ENCODE measurements at places on chromosomes 12 and 14.

DNA sequence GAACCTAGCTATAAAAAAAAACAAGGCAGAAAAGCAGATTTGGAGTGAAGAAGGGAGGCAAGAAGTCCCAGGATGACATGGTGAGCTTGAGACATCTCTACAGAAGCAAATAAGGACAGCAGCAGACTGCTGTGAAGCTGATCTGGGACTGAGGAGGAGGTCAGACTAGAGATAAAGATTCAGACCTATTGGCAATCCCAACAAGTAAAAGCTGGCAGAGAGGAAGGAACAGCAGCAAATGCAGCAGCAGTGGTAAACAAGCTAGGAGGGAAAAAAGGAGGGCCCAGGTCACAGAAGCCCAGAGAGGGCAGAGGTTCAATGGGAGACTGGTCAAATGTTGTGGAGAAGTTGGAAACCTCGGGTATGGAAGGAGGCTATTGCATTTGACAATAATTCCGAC lies 11.3 kb downstream of the SPTB start:
- DNase-seq, result no peak

DNA sequence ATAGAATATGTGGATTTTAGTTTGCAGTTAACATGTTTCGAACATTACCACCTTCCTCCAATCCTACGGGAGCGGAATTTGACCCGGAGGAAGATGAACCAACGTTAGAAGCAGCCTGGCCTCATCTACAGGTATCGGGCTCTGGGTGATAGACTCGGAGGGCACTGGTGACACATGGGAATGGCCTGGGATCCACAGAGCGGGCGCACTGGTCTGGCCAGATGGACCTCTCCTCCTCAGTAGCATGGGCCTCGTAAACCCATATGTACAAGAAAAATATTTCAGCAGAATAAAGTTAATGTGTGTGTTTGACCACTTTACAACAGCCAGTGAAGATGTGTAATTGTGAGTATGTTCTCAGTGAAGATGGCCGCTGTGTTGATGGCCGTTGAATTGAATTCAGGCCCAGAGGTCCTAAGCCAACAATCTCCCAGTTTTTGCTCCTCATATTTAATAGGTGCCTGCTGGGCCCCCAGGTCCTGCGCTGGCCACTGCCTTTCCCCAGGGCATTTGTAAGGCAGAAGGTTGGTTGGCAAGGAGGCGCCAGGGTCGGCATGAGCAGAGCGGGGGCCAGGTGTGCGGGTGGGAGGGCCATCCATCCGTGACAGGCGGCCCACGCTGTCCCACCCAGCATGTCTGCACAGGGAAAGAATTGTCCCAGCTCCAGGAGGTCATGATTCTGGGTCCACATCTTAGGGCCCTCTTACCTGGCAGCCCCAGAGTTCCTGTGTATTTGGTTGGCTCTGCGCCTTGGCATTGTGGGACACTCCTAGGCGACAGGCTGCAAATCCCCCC lies 82.0 kb upstream of the DYNC1H1 start:
- no peak for DNase-seq

DNA sequence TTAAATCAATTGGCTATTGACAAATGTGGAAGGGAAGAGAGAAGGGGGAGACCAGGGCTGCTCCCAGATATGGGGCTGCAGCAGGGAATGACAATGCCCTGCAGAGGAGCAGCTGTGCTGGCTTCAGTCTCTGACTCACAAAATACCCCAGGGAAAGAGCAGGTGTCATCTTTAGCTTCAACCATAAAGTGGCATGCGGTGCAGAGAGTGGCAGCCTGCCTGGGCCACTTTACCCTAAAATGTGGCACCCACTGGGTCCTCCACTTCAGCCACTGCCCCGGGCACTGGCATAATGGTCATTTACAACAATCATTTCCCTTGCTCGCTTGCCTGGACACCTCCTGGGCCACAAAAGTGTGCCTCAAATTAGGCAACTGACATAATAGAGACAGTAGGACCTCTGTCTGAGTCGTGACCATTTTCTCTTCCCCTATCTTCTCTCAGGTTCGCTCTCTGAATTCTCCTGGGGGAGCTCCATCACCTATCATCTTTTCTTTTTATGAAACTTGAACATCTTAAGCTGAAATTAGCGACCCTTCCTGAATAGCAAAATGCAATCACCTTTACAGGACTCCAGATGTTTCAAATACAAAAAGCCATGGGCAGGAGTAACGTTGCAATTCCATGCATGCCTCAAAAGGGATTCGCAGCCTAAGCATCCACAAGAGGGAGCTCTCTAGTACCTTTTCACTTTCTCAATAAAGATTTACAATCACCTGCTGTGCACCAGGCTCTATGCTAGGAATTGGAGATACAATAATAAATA lies 179.9 kb upstream of the ATF7IP start:
- peak; percentile 20 for DNase-seq

GRCh38 chr14:88590173-88590572 lies 27.3 kb downstream of the ZC3H14 start:
- DNase-seq, result no peak

GRCh38 chr12:108381787-108382436 lies 42.8 kb upstream of the CMKLR1 start:
- no peak for DNase-seq

DNA sequence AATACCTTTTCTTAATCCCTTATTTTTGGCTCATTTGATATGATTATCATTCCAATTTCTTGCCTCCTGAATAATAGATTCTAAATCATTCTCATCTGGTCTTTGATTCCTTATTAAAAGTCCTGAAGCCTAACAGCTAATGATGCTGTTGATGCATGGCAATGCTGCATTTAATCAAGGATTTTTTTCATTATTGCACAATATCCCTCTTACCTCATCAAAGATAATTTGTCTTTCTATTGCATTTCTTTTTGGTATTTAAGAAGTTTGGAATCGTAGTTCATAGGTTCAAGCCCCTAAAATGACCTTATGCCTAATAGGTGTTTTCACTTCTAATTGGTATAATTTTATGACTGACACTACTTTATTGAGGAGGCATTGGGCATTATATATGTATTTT lies 648.2 kb upstream of the STXBP6 start:
- DNase-seq, result no peak

DNA sequence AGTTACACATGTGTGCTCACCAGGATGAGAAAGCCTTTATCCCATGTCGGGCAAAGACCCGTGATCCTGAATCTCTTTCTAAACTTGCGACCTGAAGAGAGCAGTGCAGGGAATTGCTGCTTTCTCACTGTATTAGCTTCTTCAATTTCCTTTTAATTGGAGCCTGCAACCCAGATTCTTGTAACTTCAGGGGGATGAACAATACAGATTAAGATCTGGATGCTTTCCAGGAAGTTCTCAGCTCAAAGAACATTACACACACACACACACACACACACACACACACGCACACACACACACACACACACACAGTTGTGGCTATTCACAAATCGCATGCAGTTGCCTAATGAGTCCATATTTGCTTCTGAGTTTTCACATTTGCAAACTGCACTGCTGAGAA lies 268.3 kb downstream of the NPAS3 start:
- DNase-seq, result no peak

DNA sequence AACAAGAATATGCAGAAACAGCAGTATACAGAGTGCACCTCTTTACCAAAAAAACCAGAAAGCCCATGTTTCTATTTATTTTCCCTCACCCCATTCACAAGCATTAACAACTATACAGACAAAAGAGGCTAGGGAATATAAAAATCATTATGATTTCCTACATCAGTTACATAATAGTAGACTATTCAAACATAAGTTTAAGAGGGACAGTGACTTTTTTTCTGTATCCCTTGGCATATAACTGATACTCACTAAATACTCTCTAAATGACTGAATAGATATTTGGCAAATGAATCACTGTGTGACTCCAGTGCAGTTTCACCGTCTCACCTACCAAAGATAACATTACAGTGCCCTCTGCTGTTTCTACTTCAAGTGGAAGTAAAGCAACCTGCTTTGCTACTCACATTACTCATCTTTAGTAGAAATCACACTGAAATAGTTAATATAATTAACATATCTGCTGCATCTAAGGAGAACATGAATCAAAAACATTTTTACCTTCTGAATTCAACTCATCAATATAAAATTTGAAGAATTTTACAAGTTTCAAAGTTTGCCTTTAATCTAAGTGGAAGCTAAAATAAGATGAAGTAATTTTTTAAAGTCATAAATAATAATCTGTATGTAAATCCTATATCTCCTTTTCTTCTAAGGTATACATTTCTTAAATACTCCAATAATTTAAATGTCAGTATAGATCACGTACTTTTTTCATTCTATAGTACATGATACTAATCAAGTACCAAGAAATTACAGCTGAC lies 103.8 kb downstream of the OSBPL8 start:
- DNase-seq, result peak; percentile 86

DNA sequence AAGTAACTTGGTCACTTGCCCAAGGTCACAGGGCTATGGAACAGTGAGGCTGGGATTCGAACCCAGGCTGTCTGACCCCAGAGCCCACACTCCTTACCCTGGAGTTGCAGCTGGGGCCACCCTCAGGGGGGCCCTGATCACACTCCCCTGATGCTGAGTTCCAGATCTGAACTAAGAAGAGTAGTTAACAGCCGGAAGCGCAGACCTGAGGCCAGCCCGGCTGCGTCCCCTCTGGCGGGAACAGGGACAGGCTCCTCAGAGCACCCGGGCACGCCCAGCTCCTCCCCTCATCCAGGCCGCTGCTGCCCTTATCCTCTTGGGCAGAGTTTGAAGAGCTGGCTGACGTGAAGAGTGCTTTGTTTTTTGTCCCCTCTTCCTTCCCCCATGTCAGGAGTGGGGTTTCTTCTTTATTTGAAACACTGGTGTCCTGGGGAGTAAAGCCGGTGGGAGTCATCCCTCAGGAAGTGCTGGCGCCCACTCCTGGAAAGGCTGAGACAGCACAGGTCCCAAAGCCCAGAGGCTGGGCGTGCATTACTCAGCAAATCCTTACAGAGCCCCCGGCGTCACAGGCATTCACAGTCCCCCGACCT lies 8.7 kb downstream of the PHB2 start:
- no peak for DNase-seq

DNA sequence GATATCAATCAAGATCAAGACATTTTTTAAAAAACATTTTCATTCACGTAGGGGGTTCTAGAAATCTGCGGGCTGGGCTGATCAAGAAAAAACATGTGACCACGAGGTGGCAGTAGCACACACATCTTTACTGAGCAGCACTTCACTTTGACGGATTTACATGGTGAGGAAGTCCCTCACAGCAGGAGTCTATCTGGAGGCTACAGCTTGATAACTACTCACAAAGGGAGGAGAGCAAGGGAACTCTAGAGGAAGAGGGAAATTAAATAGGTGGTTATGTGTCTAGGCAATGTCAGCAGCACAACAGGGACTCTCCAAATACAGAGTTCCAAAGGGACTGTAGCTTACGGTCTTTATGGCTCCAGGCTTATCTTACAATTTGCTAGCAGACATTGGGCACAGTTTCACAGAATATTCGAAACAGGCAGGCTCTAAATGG lies 248.1 kb downstream of the DPY19L2 start:
- DNase-seq, result peak; percentile 50

GRCh38 chr14:78367355-78367754 lies 197.2 kb downstream of the NRXN3 start:
- no peak for DNase-seq

DNA sequence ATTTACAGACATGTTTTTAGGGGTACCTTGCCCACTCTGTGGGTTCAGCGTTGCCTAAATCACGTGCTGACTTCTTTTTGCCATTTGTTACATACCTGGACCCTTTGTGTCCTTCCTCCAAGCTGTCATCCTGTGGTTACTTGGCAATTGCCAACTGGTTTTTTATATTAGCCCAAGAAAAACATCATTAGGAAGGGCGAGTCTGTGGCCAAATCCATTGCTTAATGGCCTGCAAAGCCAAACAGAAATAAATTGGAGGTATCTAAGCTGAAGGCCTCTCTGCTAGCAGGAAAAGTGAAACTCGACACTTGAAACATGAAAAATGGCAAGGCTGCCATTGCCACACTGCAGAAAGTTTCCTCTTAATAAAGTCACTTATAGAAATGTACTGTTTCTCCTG lies 190.4 kb downstream of the NUAK1 start:
- peak; percentile 78 for DNase-seq

- peak; percentile 46 for DNase-seq
Measured at GRCh38 chr12:25502118-25502517, 51.0 kb downstream of the LMNTD1 start.

- DNase-seq, result no peak
Measured at GRCh38 chr12:62698701-62699101, 232.1 kb downstream of the MON2 start.

- no peak for DNase-seq
Measured at GRCh38 chr12:125222876-125223275, 157.6 kb downstream of the AACS start.

DNA sequence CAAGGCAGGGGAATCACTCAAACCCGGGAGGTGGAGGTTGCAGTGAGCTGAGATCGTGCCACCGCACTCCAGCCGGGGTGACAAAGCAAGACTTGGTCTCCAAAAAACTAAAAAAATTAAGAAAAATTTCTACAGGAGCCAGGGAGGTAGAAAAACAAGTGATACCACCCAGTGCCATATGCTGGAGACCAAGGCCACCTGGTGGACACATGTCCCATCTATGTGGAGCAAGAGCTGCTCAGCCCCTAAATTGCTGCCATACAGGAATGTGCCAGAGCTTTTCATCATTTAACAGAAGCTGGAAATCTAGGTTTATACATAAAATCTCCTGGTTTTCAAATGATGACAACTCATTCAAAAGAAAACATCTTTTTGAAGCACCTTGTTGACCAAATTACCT lies 61.4 kb upstream of the ELK3 start:
- no peak for DNase-seq

- DNase-seq, result no peak
Measured at GRCh38 chr12:120677765-120678473, 9.0 kb upstream of the MLEC start.

DNA sequence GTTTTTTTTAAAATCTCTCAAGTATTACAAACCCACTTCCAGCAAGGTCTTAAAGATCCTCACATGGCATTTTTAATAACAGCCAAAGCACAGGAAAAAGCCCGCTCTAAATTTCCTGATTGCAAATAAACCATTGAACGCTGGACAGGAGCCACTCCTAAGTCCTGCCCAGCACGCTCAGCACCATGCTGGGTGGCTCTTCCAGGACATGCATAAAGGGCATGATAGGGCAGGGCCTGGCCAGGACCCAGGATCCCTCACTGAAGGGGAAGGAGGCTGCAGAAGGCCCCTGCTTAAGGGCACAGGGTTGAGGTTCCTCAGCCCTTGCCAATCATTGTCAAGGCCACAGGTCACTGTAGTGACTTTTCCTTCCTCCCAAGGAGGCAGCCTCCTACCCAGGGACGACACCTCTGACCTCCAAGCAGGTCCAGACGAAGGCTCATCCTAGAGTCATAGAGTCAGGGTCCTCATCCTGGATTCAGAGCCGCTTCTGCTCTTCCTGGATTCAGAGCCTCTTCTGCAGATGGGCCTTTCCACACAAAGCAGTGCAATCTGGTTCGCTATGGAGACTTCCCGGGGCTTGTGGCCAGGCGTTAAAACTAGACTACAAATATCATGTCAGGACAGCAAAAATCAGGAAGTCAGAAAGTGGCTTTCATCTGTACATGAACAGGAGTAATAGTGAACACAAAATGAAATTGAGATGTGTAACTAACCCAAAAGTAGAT lies 123.8 kb downstream of the GCH1 start:
- DNase-seq, result no peak
